ENCODE measurements at places on chromosomes 2 and 18.

GRCh38 chr2:106812383-106812782 lies 73.6 kb downstream of the ST6GAL2 start:
- DNase-seq: no peak

DNA sequence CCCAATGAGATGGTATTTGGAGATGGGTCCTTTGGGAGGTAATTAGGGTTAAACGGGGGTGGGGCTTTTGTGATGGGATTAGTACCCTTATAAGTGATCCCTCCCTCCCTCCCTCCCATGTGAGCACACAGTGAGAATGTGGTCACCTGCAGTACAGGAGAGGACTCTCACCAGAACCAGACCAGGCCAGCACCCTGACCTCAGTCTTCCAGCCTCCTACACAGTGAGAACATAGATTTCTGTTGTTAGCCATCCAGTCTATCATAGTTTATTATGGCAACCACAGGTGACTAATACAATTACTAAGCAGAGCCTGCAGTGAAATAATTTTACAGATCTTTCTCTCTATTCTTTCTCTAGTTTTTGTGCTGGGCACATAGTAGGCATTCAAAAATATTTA lies 137.7 kb upstream of the PKDCC start:
- no peak for DNase-seq

DNA sequence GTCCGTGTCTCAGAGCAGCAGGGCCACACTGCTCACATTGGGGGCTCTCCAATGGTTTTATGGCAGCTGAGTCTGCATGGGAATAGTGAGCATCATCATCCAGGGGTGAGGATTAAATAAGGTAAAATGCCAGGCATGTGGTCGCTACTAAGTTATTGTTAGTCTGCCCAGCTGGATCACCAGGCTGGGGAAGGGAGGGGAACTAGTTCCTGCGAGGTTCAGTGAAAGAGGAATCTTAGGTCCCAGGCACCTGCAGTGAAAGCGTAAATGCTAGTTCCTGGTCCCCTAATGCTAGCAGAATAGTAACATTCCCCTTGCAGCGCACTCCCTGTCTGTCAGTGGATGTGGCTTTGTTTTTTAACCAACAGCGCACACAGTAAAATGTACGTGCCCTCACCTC lies 60.1 kb downstream of the ARHGEF4 start:
- DNase-seq: no peak

GRCh38 chr18:44054514-44054913 lies 626.2 kb upstream of the SETBP1 start:
- DNase-seq: no peak

DNA sequence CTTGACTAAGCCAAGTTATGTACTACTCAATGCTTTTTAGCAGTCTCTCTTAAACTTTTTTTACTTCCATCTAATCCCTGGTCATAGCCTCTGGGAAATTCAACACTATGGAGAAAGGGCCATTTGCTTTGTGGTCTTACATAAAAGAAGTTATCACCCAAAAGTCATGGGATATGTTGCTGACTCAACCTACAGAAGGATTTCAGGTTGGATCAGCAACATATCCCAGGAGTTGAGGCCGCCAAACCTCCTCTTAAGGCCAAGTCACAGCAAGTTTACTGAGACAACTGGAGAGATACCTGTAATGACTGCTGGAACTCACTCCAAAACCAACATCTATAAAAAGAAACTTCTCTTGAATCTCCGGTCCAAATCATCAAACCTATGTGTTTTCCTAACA lies 141.1 kb downstream of the IRS1 start:
- DNase-seq: no peak

- no peak for DNase-seq
These were observed 66.2 kb downstream of the CUL3 start for GRCh38 chr2:224518806-224519580.

GRCh38 chr2:191676790-191677645 lies 918 bp upstream of the NABP1 start:
- DNase-seq: no peak

- no peak for DNase-seq
These were observed 218.4 kb downstream of the PDE1A start for GRCh38 chr2:182208421-182208820.

GRCh38 chr2:109432421-109432820 lies 181.3 kb downstream of the SEPTIN10 start:
- DNase-seq: no peak

All from hypothalamus (tissue), 51 donors.